ENCODE measurements at places on chromosomes 1 and 21.

DNA sequence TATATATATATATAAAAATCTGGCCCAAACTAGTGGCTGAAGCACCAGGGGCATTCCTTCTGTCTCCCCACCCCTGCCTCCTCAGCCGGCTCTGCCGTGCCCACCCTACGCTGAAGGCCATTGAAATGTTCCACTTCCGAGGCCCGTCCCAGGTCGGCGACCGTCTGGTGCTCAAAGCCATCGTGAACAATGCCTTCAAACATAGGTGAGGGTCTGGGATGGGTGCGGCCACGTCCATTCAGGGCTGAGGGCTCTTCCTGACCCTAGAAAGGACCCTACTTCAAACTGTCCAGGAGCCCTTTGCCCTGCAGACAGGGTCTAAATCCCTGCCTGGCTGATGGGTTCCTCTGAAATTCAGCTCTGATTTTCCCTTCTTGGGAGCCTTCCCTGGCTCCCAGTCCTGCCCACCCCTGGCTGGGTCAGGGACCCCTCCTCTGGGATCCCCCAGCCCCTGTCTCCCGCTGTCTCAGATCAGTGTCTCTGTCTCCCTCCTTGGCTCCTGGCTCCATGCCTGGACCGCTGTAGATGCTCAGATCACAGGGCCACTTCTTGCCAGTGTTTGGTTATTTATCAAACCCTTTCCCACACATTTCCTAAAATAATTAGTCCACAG is 24.0 kb downstream of the FAM151A start:
- no peak for DNase-seq

- DNase-seq = no peak
Observed at GRCh38 chr1:53140451-53140850, 2.0 kb downstream of the SLC1A7 start.

DNA sequence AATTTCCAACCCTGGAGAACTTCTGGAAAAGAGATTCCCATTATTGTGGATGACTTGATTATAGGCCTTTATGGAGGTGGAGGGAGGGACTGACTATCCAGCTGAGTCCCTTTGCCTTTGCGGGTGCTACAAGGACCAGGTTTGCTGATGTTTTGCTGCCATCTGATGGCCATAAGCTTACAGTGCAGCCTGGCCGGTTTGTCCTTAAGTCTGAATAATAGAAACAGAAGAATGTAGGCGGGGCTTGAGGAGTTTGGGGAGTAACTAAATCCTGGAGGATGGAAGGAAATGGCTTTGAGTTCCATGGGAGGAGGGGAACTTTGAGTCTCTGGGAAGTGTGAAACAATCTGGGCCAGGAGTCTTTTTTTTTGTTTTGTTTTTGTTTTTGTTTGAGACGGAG is 55.7 kb upstream of the CD1D start:
- DNase-seq = peak; percentile 77

DNA sequence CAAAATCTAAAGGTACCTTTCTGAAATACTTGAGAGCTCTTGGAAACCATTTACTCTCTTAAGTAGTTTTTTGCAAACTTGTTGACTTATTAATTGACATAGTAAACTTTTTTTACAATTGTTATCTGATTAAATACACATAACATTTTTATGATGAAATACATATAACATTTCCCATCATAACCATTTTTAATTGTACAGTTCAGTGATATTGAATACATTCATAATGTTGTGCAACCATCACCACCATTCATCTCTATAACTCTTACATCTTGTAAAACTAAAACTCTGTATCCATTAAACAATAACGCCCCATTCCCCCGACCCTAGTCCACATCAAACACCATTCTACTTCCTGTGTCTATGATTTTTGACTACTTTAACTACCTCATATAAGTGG is 95.7 kb upstream of the ZNF648 start:
- DNase-seq = no peak

DNA sequence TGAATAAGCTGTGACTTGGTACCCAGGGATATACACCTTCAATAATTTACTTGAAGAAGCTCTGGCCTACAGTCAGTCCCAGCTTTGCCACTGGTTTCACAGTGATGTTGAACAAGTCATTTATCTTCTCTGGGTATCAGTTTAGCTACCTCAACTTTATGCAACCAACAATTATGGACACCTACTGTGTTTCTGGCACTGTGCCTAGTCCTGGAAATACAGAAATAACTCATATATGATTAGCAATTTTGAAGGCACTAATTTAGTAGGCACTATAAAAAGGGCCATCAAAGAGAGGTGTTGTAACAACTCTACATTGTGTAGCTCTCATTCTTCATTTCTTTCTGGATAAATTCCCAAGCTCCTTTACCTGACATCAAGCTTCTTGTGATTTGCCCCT is 88.6 kb upstream of the SPATA6 start:
- no peak for DNase-seq

DNA sequence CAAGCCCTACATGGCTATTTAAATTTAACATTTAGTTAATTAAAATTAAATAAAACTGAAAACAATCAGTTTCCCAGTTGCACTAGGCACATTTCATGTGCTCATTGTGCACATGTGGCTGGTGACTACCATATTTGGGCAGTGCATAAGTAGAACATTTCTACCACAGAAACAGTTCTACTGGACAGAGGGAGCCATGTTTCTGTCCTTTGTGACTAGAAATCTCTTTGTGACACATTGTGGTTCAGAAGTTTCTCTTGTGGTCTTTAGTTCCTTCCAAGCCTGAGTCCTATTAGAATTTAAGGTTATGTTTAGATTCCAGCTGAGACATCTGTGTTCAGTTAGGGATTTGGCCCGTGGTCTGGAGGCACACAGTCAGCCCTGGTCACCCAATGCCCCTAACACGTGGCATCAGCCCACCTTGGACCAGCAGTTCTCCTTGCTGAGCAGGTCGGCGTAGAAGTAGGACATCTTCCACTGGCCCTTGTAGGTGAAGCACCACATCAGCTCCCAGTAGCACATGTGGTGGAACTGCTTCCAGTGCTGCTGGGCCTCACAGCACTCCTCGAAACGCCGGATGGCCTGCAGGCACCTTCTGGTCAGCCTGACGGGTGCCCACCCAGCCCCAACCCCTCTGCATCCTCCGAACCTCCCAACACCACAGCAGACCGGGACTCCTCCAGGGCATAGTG is 29.1 kb downstream of the TTC39A start:
- DNase-seq = no peak

GRCh38 chr1:28172713-28173150 is 3.8 kb downstream of the PTAFR start:
- DNase-seq = no peak

- no peak for DNase-seq
Observed at GRCh38 chr1:118204648-118205047, 19.6 kb upstream of the SPAG17 start.

GRCh38 chr1:22284236-22284635 is 141.3 kb upstream of the WNT4 start:
- no peak for DNase-seq

All from anterior cingulate cortex (tissue), 58 donors.